ENCODE measurements at places on chromosomes 12 and 14.

GRCh38 chr14:101227611-101228594, 324.4 kb upstream of the RTL1 start:
- DNase-seq, result no peak

GRCh38 chr14:43041207-43041606, 1434.5 kb downstream of the LRFN5 start:
- DNase-seq, result no peak

- peak; percentile 12 for DNase-seq
These were observed 50.2 kb downstream of the SETD3 start for GRCh38 chr14:99430491-99430890.

GRCh38 chr12:26226629-26227360, 31.4 kb downstream of the SSPN start:
- no peak for DNase-seq

DNA sequence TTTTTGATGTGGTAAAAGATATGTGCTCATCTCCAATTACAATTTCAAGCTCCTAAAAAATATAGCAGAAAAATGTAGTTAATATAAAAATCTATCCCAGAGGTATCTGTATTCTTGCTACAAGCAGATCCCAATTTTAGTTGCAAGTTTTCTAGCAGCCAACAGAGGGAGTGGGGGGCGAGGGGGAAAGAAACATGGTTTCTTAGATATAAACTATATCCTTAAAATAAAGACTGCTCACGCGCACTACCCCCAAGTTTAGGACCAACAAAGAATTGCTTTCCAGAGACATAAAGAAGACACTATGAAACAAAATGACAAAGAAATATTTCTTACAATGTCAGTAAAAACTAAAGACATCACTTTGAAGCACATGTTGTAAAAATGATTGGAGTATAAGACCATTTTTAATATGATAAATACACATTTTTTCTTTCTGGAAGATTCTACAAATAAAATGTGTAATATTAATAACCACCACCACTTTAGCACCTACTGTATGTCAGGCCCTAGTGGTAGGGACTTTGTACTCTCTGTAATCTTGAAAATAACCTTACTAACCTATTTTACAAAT, 5.4 kb downstream of the MAGOHB start:
- DNase-seq, result no peak

GRCh38 chr14:73312687-73313086, 75.4 kb downstream of the PAPLN start:
- peak; percentile 37 for DNase-seq

GRCh38 chr12:113162102-113163029, 12.8 kb downstream of the CFAP73 start:
- no peak for DNase-seq

DNA sequence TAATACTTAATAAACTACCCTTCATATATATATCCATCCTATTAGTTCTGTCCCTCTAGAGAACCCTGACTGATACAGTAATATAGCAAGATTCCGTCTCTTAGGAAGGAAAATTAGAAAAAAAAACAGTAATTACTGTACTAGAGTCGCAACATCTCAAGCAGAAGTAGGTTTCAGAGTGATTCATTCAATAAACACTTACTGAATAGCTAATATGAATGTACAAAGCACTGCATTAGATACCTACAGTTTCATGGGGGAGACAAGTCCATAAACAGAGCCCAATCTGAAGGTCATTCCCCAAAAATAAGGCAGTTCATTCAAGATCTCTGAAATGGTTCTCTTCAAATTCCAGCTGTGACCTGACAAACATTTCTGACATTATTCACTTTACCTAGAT, 9.9 kb downstream of the CERS5 start:
- no peak for DNase-seq

- DNase-seq, result no peak
These were observed 151.8 kb downstream of the CRADD start for GRCh38 chr12:93829016-93829415.
